Central memory CD8-positive, alpha-beta T cell (primary cell): ENCODE measurements at places on chromosomes 13 and 19.
A peak's percentile ranks its signal among the peaks of the same experiment; 100 is the strongest.

DNA sequence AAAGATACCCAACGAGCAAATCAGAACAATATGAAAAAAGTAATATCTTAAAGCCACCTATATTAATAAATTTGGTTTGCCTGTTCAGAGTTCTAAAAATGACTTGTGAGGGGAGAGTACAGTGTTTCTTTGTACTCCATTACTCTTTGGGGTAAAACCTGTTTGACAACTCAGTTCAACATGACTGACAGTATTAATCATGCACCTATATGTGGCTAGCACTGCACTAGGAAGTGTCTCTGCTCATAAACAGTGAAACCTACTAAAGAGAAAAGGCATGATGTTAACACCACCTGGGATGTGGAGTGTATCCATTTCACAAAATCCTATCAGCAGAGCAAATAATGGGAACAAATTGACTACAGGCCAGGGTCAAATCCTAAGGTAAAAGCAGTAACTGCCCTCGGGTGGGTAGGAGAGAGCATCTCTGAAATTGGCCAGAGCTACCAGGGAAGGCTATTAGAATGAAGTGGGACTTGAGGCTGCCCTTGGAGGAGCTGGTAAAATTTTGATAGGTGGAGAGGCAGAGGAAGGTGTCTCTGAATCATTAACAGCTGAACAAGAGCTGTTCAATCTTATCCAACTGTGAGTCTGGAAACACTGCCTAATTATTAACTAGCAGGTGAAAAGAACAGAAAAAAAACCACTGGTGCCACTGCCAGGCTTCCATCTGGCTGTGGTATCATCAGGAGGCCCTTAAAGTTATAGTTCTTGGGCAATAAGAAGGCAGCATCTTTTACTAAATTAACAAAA is 365.1 kb downstream of the DNAJC15 start:
- H3K36me3 ChIP-seq = no peaks in the 10 kb centered on the region
- no peak overlapping the region for H3K4me3 ChIP-seq
- no peak overlapping the region for H3K27ac ChIP-seq
- no peak for DNase-seq

- peaks cover 16% of the 10 kb centered on the region for H3K36me3 ChIP-seq
- no peaks in the 10 kb centered on the region for H3K27me3 ChIP-seq
- H3K4me1 ChIP-seq = peaks cover 52% of the 10 kb centered on the region
- DNase-seq = no peak
- H3K4me3 ChIP-seq = no peak overlapping the region
Measured at GRCh38 chr19:46975925-46976782, 43.5 kb upstream of the NPAS1 start.

DNA sequence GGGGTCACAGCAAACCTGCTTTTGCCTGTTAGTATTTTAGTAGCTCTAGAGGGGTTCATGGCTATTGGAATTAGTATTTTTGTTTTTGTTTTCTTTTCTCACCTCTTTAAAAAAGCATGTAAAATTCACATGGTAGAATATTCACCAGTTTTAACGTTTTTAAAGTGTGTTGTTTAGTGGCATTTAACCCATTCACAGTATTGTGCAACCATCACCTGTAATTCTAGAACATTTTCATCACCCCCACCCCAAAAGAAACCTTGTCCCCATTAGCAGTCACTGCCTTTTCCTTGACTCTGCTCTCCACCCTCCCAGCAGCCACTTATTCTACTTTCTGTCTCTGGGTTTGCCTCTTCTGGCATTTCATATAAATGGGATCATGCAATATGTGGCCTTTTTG is 39.8 kb downstream of the GATAD2A start:
- peak overlapping the region; percentile 56 for H3K4me3 ChIP-seq
- H3K4me1 ChIP-seq = peaks cover 50% of the 10 kb centered on the region
- H3K27me3 ChIP-seq = no peaks in the 10 kb centered on the region
- H3K36me3 ChIP-seq = peaks cover 12% of the 10 kb centered on the region

GRCh38 chr19:48303866-48304265 is 21.5 kb upstream of the EMP3 start:
- no peaks in the 10 kb centered on the region for H3K4me1 ChIP-seq
- H3K27me3 ChIP-seq = no peaks in the 10 kb centered on the region
- H3K4me3 ChIP-seq = no peak overlapping the region
- no peak overlapping the region for H3K27ac ChIP-seq
- H3K36me3 ChIP-seq = no peaks in the 10 kb centered on the region
- no peak for DNase-seq

DNA sequence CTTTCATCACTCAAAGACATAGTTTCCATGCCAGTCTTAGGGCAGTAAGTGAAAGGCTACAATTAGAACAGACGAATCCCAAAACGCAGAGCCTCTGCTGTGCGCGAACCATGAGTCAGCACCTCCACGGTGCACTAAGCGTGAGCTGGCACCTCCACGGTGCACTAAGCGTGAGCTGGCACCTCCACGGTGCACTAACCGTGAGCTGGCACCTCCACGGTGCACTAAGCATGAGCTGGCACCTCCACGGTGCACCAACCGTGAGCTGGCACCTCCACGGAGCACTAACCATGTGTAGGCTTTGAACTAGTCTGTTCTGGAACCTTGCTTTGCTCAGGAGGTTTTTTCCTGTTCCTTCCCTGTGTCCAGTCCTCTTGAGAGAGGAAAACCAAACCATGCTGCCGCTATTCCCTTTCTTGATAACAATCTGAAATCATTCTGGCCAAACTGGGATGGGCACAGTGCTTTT is 120.6 kb downstream of the IRS2 start:
- no peak for DNase-seq
- no peak overlapping the region for H3K4me3 ChIP-seq
- no peaks in the 10 kb centered on the region for H3K4me1 ChIP-seq
- H3K27me3 ChIP-seq = no peaks in the 10 kb centered on the region

- H3K36me3 ChIP-seq = peaks cover 2% of the 10 kb centered on the region
- H3K27ac ChIP-seq = no peak overlapping the region
- H3K27me3 ChIP-seq = peaks cover 9% of the 10 kb centered on the region
- no peaks in the 10 kb centered on the region for H3K4me1 ChIP-seq
- no peak overlapping the region for H3K4me3 ChIP-seq
Measured at GRCh38 chr13:94784066-94784465, 71.7 kb upstream of the SOX21 start.

DNA sequence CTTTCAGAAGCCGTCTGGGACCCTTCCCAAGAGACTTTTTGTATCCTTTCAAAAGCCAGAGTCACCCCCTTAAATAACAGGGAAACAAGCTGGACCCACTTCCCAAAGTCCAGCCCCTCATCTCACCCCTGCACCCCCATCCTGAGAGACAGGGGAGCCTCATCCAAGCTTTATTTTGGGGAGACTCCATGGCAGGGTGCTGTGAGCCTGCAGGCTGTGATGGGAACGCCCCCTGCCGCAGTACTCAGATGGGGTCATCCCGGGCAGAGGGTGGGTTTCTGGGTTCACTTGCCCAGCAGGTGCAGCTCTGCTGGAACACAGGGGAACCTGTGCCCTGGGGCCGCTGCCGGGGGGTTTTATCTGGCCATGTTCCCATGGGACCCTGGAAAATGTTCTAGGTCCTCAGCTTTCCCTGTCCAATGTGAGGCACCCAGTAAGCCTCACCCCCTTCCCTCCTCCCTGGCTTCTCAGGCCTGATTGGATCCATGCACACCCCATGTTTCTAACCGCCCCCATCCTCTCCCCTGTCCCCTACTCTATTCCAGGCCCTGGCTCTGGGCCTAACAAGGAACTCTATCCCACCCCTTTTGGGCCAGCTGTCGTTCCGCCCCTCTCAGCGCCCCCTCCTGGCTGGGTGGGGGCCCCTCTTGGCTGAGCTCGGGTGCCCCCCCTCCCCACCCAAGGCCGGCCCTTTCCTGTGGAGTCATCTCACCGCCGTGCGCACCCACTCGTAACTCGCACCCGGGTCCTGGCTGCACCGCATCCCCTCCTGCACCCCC is 1.0 kb downstream of the HIF3A start:
- no peaks in the 10 kb centered on the region for H3K36me3 ChIP-seq
- H3K4me1 ChIP-seq = no peaks in the 10 kb centered on the region
- no peak overlapping the region for H3K27ac ChIP-seq
- no peak overlapping the region for H3K4me3 ChIP-seq
- peaks cover 44% of the 10 kb centered on the region for H3K27me3 ChIP-seq
- no peak for DNase-seq

GRCh38 chr13:48710160-48710559 is 56.4 kb downstream of the CYSLTR2 start:
- H3K36me3 ChIP-seq = no peaks in the 10 kb centered on the region
- peaks cover 7% of the 10 kb centered on the region for H3K4me1 ChIP-seq
- no peak overlapping the region for H3K4me3 ChIP-seq
- no peak overlapping the region for H3K27ac ChIP-seq

DNA sequence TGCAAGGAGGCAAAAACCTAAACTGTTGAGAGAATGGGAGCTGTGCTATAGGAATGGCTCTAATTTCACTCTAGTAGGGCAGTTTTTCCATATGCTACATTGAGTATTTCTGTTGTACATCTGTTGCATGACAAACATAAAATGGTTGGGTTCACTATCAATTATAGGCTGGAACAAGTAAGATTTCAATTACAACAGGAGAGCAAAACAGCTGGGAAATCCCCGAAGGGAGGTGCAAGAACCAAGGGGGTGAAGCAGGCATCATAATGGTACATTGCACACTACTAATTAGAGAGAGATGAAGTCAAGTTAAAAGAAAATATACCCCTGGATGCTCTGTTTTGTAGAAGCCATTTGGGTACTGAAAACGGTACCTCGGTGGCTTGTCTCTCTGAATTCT is 389.5 kb downstream of the PCDH9 start:
- H3K27ac ChIP-seq = no peak overlapping the region
- H3K36me3 ChIP-seq = no peaks in the 10 kb centered on the region

DNA sequence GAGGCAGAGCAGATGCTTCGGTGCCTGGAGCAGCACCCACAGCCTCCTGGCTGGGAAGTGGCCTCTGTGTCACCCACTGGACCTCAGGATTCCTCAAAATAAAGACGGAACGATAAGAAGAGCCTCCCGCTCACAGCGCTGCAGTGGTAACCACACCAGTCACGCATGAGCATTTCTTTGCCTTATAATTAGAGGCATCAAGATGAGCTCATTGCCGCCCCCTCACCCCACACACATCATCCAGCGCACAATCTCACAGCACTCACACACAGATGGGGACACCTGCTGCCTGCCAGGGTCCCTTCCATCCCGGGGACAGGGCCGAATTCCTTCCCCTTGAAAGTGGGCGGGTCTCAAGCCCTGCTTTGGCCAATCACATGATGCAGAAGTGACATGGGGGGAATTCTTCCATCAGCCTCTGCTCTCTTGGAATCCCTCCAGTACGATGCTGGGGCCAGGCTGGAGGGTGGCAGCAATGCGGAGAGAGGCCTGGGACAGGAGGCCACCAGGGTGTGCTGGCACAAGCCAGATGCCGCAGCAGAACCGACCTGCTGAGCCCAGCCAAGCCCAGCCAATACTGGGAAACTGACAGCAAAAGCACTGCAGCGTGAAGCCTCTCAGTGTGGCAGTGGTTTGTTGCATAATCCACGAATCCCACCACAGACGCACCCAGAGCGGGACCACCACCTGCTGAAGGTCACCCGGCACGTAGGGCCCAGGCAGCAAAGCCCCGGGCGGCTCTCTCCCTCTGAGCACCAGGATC is 16.0 kb downstream of the PIP5K1C start:
- H3K36me3 ChIP-seq = peaks cover 2% of the 10 kb centered on the region
- H3K27me3 ChIP-seq = no peaks in the 10 kb centered on the region
- DNase-seq = no peak

GRCh38 chr13:51832471-51833152 is 12.4 kb downstream of the TMEM272 start:
- H3K36me3 ChIP-seq = peaks cover 2% of the 10 kb centered on the region
- peaks cover 20% of the 10 kb centered on the region for H3K4me1 ChIP-seq
- no peaks in the 10 kb centered on the region for H3K27me3 ChIP-seq
- peak; percentile 44 for DNase-seq
- no peak overlapping the region for H3K27ac ChIP-seq
- no peak overlapping the region for H3K4me3 ChIP-seq

DNA sequence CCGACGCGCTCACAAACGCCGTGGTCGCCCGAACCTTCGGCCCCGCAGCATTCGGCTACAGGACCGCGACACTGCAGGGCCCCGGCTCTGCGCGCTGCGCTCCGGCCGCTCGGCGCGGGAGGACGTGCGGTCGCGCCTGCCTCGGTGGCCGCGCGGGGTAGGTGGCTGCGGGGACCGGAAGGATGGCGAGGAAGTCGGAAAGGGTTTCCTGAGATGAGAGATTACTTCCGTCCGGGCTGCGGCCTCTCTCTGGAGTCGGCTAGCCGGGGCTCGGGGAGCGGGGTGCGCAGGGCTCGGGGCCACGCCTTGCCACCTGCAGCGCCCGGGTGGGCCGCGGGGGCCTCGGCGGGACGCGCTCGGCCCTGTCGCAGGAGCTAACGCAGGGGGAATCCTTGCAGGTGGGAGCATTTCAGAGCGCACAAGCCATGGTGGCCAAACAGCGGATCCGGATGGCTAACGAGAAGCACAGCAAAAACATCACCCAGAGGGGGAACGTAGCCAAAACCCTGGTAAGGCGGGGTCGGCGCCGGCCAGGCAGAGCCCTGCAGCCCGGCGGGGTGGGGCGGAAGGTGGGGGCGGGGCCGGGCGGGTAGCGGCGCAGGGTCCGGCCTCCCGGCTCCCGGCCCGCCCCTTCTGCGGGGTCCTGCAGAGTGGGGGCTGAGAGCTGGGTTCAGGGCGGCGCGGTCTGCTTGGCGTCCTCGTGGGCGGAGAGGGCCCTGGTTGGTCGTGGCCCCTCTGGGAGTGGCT is at the start of gene SERP2:
Gene SERP2 (plus strand): TSS at position 224 of the 747 bp plus-strand sequence. CDS start 202 bp downstream, at position 426.
- H3K27ac ChIP-seq = no peak within 1 kb of the TSS
- peaks cover 48% of the 10 kb centered on the region for H3K27me3 ChIP-seq
- H3K4me3 ChIP-seq = peak within 1 kb of the TSS; percentile 39

- no peaks in the 10 kb centered on the region for H3K27me3 ChIP-seq
- peaks cover 1% of the 10 kb centered on the region for H3K36me3 ChIP-seq
- DNase-seq = no peak
- H3K4me3 ChIP-seq = no peak overlapping the region
- no peaks in the 10 kb centered on the region for H3K4me1 ChIP-seq
Measured at GRCh38 chr19:43455321-43456113, 9.9 kb downstream of the LYPD3 start.

DNA sequence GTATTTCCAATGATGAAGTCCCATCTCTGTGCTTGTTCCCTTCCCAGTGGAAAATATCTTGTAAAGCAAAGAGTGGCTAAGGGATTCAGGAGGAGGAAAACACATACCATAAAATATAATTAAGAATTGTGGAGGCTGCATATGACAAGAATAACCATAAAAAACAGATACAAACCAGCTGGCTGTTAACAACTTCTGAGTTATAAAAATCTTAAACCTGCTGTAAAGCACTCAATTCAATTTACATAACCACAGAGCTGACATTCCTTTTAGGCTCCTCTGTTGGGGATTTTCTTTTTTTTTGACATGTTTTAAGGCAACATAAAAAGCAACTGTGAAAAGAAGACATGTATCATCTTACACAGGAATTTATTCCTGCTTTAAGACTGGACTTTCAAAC is 207.6 kb downstream of the DACH1 start:
- H3K4me1 ChIP-seq = no peaks in the 10 kb centered on the region
- H3K27me3 ChIP-seq = no peaks in the 10 kb centered on the region
- H3K4me3 ChIP-seq = no peak overlapping the region

DNA sequence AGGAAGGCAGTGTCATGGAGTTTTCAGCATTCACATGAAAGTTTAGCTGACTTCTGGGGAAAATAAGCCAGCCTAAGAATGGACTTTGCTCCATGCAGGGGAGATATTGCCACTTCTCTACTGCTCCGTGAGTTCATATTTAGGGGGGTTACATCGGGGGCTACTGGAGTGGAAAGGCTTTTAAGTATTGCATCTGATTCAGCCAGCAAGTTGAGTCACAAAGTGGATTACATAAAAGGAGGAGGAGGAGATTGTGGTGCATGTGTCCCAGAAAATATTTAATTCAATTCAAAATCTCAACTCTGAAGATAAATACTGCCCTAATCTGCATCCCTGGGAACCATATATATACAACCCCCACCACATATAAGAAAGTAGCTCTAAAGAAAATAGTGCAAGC is 617.2 kb downstream of the DCT start:
- DNase-seq = no peak
- no peaks in the 10 kb centered on the region for H3K36me3 ChIP-seq
- H3K27ac ChIP-seq = no peak overlapping the region
- no peak overlapping the region for H3K4me3 ChIP-seq
